ENCODE measurements at places on chromosomes 6 and 20. TPM values are rescaled to one million over a fixed set of nuclear protein-coding genes. Genes with fewer than 3 reads are reported as not detected.

DHX16 gene
- total RNA-seq: 38.8 TPM

OPRM1 gene
- not detected for total RNA-seq

DNA sequence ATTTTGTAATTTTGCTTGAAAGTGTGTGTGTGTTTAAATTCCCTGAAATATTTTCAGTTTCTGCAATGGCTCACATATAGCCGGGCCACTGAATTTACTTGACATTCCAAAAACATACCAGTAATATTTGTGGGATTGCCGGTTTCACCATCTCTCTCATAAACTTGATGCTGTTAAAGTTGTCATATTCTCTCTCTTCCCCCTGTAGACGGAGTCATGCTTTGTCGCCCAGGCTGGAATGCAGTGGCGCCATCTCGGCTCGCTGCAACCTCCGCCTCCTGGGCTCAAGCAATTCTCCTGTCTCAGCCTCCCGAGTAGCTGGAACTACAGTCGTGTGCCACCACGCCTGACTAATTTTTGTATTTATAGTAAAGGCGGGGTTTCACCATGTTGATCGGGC is 122.1 kb downstream of the TIAM2 start:
- no peak for DNase-seq

- peak; percentile 5 for DNase-seq
Measured at GRCh38 chr6:40723967-40724366, 136.8 kb upstream of the LRFN2 start.

- DNase-seq: no peak
Measured at GRCh38 chr6:63268574-63268973, 51.2 kb downstream of the LGSN start.

DNA sequence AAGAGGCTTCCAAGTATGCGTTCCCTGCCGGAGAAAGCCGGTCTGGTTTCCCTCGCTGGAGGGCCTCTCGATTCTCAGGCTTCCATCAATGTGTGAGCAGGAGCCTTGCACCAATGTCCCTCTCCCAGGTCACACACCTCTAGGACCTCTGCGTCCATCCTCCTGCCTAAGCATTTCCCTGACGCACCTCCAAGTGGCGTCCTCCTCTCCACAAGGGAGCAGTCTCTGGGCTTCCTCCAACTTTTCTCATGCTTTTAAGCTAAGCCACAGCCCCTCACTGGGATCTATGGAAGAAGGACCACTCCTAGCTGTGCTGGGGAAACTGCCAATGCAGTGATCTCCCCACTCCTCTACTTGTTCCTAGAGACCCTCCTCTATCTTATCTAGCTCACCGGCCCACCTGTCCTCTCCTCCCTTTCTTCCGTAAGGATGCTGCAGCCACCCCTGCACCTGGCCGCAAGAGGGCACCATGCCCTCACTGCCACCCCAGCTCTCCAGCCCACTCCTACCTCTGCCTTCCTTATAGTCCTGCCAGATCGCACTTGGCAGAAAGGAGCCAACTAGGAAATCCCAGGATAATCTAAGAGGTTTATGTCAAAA is 258.7 kb downstream of the LRFN2 start:
- DNase-seq: peak; percentile 52

DNA sequence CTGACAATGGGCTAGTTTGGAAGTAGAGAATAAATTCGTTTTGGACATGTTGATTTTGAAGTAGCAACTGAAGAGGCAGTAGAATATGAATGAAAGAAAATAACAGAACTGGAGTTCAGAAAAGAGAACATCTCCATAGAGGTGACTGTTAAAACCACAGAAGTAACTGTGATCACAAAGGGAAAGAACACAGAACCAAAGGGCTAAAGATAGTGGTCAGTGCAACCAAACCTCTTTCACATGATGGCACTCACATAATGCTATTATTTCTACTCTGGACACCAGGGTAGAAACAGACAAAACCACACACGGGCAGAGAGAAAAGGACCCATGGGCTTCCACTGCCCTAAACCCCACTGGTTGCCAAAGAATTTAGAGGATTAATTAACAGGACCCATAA is 58.5 kb downstream of the CDK19 start:
- no peak for DNase-seq

- no peak for DNase-seq
Measured at GRCh38 chr20:47108994-47109393, 214.4 kb downstream of the EYA2 start.

- no peak for DNase-seq
Measured at GRCh38 chr6:63643862-63644261, 8.3 kb downstream of the PHF3 start.

DNA sequence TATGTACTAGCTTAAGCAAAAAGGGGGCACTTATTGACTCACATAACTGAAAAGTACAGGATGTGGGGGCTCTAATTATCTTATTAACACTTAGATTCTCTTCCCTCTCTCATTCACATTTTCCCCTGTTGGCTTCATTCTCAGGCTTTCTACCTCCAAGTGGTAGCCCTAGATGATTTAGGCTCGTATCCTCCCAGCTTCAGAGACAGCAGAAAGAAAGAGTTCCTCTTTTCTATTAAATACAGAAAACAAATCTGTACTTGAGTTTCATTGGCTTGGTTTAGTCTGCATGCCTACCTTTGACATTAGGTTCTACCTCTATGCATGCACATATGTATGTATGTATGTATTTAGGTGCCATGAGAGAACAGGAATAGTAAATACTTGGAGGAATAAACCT is 15.5 kb upstream of the E2F3 start:
- DNase-seq: no peak

- no peak for DNase-seq
Measured at GRCh38 chr20:4061987-4062386, 46.6 kb upstream of the RNF24 start.

DNA sequence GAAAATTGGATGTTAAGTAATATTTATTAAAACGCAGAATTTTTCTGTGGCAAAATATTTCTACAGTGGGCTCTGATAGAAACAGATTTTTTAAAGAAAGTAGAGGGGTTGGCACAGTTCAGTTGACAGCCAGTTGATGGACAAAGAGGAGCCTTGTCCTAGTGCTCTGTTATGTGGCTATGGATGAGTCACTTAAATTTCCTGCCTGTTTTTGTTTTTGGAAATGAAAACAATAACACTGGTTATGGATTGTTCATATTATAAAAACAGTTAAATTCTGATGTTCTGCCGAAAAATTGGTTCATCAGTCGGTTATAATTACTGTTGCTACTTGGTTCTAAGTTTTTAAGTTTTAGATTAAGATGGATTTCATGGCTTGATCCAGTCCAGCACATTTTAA is 42.8 kb downstream of the MYO6 start:
- peak; percentile 40 for DNase-seq
